ENCODE measurements at places on chromosomes 1 and 21. TPM values are rescaled to one million over a fixed set of nuclear protein-coding genes. Genes with fewer than 3 reads are reported as not detected.

Gene CHI3L1
- total RNA-seq = 8.8 TPM

Gene KLF17
- not detected for total RNA-seq

Gene HMGCS2
- 305 TPM for total RNA-seq

Gene PRDM16
- total RNA-seq = 15.9 TPM

Gene CLEC20A
- not detected for total RNA-seq

Gene NES
- total RNA-seq = 42.4 TPM

Gene TSSK3
- 4.2 TPM for total RNA-seq

Gene HIVEP3
- 10.1 TPM for total RNA-seq

Gene MAEL
- 1.1 TPM for total RNA-seq

Gene HSD3B2
- total RNA-seq = not detected

Gene HUNK
- 4.5 TPM for total RNA-seq

Gene SPRTN
- total RNA-seq = 10.9 TPM

Gene LDLRAD1
- total RNA-seq = not detected

Gene AMY2A
- total RNA-seq = not detected

Gene HTR6
- total RNA-seq = not detected

DNA sequence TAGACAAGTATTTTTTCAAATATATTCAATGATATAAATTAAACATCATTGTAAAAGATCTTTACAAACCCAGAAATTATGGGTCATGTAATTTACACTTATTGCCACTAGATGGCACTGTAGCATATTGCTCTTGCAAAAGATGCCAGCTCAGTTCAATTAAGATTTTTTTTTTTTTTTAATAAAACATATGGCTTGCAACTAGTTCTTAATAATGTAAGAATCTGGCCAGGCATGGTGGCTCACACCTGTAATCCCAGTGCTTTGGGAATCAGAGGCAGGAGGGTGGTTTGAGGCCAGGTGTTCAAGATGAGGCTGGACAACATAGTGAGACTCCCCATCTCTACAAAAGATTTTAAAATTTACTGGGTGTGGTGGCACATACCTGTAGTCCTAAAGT, 49.4 kb upstream of the DESI2 start:
- no peak for DNase-seq

- no peak for DNase-seq
Measured at GRCh38 chr1:183958958-183959357, 78.6 kb downstream of the COLGALT2 start.

DNA sequence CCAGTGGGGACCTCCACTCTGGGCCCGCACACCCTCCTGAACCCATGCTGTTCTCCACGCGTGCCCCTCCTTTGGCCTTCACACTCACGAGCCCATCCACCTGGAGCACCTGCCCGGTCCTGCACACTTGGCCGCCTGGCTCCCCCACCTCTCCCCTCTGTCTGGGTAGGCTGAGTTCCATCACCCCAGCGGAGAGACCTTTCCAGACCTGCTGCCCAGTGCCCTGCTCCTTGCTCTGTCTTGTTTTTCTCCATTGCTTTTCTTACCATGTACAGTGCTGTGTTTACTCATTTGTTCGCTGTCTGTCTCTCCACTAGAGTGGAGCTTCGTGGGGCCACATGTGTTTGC, 351.0 kb upstream of the VAMP3 start:
- DNase-seq = peak; percentile 12

DNA sequence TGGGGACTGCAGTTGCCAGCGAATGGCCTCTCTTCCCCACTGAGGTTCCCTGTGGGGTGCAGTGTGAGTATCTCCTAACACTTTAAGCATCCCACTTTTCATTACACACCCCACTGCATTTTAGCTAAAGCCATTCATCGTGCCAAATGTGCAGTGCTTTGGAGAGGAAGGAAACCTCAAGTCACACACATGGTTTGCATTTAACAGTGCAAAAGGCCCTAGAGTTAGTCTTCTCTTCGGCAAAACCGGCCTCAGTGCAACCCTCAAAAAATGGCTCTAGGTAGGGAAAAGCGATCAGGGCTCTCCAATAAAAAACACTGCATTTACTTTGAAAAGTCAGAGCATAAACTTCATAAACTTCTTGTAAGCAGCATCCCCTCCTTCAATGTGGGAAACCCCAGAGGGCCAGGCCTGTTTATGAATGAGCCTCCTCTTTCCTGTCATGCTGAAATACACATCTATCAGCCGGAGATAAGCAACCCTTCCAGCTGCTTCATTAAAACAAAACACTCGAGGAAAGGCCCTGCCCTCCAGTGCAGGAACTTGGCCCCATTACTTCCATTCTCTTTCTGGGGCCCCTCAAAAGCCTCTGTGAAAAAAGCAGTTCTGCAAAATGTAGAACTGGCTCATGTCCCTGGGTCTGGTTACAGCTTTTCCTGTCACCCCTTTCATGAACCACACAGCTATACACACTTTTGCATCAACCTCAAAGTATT, 184.0 kb downstream of the CDC7 start:
- no peak for DNase-seq

- no peak for DNase-seq
Measured at GRCh38 chr1:43632135-43632670, 17.7 kb upstream of the KDM4A start.

GRCh38 chr1:243471026-243471685, 215.3 kb downstream of the SDCCAG8 start:
- DNase-seq = no peak

DNA sequence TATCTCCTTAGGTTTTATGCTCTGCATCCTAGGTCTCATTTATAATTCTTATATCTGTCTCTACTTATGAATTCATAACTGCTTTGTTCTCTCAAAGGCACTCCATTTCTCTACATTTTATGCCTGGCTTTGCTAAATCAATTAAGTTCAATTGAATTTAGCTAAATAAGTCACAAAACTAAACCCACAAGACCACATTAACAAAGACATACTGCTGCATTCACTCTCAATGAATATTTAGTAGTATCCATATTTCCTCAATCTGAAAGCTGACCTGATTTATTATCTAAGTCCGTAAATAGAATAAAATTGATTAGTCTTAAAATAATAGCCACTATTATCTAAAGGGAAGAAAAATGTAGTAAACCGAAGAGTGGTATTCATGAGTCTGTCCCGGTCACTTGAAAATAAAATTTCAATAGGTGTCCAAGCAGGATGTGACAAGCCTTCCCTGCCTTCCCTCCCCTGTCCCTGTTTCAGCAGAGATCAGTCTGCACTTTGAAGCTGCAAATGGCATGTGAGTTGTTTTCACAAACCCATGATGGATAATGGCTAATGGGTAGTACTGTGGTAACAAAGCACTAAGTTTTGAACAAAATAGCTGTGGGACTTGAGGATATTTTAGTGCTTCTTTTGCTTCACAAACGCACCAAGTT, 295.0 kb upstream of the NCAM2 start:
- DNase-seq = no peak

- peak; percentile 67 for DNase-seq
Measured at GRCh38 chr1:147757015-147757990, 3.1 kb downstream of the GJA5 start.

GRCh38 chr1:76770979-76771378, 96.3 kb upstream of the ST6GALNAC5 start:
- DNase-seq = no peak

GRCh38 chr1:37055631-37056030, 21.3 kb upstream of the GRIK3 start:
- no peak for DNase-seq

- peak; percentile 79 for DNase-seq
Measured at GRCh38 chr1:108830119-108831008, 26.5 kb downstream of the AKNAD1 start.

GRCh38 chr21:46158666-46159300, 3.4 kb upstream of the FTCD start:
- DNase-seq = no peak

DNA sequence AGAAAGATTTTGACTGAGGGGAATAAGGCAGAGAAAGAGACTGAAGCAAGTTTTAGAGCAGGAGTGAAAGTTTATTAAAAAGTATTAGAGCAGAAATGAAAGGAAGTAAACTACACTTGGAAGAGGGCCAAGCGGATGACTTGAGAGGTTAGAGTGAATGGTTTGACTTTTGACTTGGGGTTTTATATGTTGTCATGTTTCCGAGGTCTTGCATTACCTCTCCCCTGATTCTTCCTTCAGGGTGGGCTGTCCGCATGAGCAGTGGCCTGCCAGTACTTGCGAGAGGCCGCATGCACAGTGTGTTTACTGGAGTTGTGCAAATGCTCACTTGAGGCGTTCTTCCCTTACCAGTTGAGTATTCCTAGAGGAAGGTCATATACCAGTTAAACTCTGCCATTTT, 13.0 kb upstream of the DENND2D start:
- no peak for DNase-seq

GRCh38 chr21:42461185-42461520, 34.9 kb downstream of the RSPH1 start:
- DNase-seq = no peak

GRCh38 chr1:64388336-64388735, 81.6 kb upstream of the CACHD1 start:
- no peak for DNase-seq

- DNase-seq = no peak
Measured at GRCh38 chr1:168497376-168497950, 46.3 kb downstream of the XCL2 start.

GRCh38 chr1:184941735-184942134, 32.6 kb downstream of the NIBAN1 start:
- no peak for DNase-seq

GRCh38 chr1:94544706-94545490, 3.3 kb upstream of the F3 start:
- no peak for DNase-seq

DNA sequence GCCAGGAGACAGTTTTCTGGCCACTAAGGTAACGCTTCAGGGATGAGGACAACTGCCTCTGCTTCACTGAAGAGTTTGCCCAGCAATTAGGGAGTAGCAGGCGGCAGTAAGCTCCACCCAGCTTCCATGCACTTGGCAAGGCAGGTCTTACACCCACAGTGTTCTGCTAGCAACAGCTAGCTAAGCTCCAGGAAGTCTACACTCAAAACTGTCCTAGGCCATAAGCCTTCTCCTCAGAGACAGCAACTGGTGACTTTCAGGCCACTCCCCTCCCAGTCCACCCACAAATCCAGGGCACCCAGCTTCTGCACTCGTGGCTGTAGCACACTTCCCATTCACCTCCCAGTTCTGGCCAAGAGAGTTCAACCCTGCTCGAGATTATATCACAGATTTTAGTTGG, 47.3 kb downstream of the KMO start:
- no peak for DNase-seq

DNA sequence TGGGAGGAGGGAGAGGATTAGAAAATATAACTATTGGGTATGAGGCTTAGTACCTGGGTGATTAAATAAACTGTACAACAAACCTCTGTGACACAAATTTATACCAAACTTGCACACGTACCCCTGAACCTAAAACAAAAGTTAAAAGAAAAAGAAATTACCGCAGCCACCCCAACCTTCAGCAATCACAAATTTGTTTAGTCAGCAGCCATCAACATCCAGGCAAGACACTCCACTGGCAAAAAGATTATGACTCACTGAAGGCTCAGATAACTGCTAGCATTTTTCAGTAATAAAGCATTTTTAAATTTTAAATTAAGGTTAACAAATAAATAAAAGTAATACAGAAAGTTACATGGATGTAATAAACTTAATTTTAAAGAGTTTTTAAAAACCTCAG, 14.4 kb upstream of the DEPDC1 start:
- no peak for DNase-seq

DNA sequence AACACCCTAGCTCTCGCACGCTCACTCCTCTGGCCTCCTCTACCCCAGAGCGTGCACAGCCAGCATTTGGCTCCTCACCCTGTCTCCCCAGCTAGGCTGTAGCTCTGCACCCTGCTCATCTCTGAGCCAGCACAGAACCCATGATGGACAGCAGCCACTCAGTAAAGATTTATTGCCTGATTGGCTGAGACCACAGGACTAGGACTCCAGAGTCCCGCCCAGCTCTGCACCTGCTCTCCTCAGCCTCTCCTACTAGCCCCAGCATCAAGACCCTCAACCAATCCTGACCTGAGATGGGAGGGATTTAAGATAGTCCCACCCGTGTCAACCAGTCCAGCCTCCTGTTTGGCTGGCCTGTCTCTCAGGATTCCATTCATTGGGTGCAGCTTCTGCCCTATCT, 9.3 kb downstream of the C1QB start:
- no peak for DNase-seq

GRCh38 chr21:28442624-28443023, 550.1 kb downstream of the LTN1 start:
- DNase-seq = no peak

GRCh38 chr1:59115865-59116264, 181.0 kb upstream of the FGGY start:
- no peak for DNase-seq

DNA sequence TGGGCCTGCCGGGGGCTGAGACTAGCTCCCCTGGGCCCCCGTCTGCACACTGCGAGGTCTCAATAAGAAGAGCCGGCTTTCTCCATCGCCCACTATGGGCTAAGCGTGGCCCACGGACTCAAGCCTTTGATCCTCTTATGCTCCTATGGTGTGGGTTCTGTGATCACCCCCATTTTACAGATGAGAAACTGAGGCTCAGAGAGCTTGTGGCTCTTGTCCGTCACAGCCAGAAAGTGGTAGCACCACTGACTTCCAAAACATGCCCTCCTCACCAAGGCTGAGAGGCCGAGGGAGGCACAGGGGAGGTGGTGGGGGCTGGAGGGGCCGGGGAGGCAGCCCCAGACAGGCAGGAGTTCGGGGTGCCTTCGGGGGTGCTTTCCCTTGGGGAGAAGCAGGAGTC, 39.0 kb upstream of the CASZ1 start:
- DNase-seq = no peak

DNA sequence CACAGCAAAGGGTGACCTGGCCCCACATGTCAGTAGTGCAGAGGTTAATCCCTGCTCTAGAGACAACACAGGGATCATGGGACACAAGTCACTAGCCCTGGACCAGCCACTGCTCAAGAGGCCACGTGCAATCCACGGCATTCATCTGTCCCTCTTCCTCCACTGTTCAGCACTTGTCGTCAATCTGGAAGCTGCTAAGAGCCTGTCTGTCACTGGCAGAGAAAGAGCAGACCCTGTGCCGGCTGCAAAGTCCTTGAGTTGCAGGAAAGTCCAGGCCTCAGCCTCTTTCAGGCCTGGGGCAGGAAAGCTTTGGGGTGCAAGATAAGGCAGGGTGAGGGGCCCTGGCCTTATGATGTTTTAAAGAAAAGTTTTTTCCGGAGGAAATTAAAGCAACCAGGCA, 16.7 kb downstream of the CELA2B start:
- DNase-seq = no peak

- no peak for DNase-seq
Measured at GRCh38 chr1:223682502-223682901, 17.0 kb upstream of the CAPN8 start.

- no peak for DNase-seq
Measured at GRCh38 chr1:52400131-52400530, 4.1 kb downstream of the ORC1 start.

DNA sequence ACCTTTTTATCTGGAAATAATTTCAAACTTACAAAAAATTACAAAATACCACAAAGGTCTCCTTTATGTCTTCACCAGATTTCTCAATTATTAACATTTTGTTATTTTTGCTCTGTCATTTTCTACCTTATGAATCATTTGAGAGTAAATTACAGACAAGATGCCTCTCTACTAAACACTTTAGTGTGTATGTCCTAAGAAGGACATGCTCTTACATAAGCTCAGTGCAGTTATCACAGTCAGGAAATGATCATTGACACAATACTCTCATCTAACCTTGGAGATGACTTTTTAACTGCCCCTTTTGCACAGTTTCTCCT, 378.9 kb upstream of the RUNX1 start:
- no peak for DNase-seq

Measured in ureter (tissue), 1 donor.